Panc1 (cell line): ENCODE measurements at places on chromosomes 7 and 10.

GRCh38 chr7:45663965-45664633 is 89.9 kb downstream of the ADCY1 start:
- no peak for DNase-seq

GRCh38 chr7:75888464-75889222 is 9.8 kb downstream of the RHBDD2 start:
- DNase-seq: no peak

GRCh38 chr10:99926925-99927720 is 82.6 kb downstream of the DNMBP start:
- no peak for DNase-seq

DNA sequence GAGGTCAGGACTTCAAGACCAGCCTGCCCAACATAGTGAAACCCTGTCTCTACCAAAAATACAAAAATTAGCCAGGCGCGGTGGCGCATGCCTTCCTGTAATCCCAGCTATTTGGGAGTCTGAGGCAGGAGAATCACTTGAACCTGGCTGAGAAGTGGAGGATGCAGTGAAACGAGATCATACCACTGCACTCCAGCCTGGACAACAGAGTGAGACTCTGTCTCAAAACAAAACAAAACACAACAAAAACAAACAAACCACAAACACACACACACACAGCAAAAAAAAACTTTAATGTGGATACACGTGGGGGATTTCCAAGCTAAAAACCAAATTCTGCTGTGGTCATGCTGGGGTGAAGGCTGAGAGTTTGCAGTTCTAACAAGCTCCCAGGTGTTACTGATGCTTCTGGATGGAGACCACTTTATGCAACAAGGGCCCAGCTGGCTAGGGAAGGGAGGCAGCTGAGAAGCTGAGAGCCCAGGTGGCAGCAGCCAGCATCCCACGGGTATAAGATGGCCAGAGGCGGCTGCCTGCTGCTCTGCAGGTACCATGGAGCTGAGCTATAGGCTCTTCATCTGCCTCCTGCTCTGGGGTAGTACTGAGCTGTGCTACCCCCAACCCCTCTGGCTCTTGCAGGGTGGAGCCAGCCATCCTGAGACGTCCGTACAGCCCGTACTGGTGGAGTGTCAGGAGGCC is at the start of gene ZP3:
TSS of gene ZP3 (plus strand) at position 538 of the 699 bp plus-strand sequence. CDS start at position 553, 15 bp downstream.
- no peak for DNase-seq

DNA sequence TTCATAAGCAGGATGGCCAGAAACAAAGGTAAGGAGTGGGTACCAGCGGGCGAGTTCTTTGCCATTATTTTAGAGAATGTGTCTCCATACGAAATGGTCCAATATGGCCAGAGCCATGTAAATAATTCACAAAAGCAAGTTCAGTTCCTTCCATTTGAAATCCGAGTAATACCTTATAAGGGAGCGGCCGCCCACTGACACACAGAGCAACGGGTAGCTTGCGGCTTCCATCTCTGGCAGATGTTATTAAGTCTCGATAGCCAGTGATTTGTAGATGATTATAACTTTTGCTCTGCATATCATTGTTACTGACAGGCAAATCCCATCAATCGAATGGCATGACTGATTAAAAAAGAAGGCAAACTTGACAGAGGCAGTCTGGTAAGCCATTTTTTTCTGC is 63.2 kb downstream of the GFRA1 start:
- no peak for DNase-seq

- peak; percentile 17 for DNase-seq
Measured at GRCh38 chr7:126727930-126728391, 524.8 kb downstream of the GRM8 start.

GRCh38 chr7:12436896-12437535 is 33.4 kb upstream of the VWDE start:
- DNase-seq: no peak

DNA sequence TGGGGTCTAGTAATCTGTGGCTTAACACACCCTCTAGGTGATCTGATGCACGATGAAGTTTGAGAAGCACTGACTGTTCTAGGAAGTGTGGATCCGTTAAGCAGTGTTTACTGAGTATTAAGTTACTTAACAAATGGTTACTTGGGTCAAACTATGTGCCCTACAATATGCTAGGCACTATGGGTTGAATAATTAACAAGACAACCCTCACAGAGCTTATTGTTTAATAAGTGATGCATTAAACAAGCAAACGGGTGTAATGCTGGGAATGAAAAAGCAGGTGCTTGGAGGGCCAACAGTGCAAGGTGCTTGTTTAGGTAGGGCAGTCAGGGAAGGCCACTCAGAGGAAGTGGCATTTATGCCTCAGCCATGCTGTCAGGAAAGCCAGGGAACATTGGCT is 378.0 kb upstream of the PODXL start:
- no peak for DNase-seq

DNA sequence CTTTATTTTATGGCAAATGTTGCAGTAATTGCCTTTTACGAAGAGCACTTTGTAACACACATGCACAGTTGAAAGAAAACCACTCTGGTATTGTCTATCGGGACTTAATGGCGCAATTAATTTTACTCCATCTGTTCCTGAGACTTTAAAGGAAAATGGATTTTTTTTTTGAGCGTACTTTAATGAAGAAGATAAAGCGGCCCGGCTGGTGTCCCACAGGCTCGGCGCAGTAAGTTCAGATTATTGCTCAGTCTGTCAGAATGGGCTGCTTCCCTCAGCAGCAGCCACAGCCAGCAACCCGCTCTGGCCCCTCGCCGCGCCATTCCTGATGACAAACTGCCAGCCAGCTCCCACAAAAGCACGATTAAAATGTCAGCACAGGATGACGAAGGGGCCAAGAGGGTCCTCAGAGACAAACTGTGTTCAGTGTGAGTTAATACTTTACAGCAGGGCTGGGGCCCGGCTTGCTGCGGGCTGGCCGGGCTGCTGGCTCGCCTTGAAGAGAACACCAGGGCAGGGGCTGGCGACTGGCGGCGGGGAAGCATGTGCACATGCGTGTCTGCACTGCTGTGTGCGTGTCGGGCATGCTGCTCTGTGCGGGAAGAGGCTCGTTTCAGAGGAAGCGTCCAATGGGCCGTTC is 501.0 kb upstream of the GALNT17 start:
- DNase-seq: no peak

- peak; percentile 32 for DNase-seq
Measured at GRCh38 chr10:53601260-53601875, 828.8 kb upstream of the MBL2 start.

DNA sequence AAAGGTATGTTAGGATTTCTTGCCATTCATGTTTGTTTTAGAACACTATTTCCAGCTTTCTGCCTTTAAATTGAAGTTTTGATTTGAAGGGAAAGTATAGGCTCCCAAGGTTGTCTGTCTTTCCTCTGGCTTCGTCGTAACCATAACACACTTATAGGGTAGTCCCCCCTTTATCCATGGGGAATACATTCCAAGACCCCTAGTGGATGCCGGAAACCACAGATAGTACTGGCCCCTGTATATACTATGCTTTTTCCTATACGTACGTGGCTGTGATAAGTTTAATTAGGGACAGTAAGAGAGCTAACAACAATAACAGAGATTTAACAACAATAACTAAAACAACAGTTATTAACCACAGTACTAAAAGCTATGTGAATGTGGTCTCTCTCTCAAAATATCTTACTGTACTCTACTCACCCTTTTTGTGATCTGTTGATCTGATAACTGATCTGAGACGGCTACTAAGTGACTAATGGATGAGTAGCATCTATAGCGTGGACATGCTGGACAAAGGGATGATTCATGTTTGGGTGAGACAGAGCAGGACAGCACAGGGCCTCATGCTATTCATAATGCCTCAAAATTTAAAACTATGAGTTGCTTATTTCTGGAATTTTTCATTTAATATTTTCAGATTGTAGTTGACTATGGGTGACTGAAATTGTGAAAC is 273.1 kb downstream of the AUTS2 start:
- DNase-seq: peak; percentile 24

DNA sequence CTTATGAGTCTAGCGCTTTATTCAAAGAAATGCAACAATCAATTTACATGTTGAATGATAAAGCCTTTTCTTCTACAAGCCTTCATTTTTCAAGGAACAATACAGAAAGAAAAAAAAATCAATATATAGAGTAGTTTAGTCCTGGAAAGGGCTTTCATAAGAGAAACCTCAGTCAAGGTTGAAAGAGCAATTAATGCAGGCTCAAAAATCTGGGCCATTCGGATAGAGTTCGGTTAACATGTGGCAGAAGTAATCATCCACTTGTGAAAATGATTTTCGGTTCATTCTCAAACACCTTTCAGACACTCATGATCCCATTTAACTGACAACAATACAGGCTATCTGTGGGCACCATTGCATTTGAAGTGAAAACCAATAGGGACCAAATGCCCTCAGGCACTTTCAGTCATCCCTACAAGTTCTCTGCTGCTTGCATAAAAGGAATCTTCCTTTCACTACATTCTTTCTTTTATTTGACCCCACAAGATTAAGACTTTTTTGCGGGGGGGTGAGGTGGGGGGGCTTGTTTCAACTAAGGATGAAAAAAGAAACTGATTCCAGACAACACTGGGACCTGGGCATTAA is 177.9 kb downstream of the RNF133 start:
- DNase-seq: no peak

DNA sequence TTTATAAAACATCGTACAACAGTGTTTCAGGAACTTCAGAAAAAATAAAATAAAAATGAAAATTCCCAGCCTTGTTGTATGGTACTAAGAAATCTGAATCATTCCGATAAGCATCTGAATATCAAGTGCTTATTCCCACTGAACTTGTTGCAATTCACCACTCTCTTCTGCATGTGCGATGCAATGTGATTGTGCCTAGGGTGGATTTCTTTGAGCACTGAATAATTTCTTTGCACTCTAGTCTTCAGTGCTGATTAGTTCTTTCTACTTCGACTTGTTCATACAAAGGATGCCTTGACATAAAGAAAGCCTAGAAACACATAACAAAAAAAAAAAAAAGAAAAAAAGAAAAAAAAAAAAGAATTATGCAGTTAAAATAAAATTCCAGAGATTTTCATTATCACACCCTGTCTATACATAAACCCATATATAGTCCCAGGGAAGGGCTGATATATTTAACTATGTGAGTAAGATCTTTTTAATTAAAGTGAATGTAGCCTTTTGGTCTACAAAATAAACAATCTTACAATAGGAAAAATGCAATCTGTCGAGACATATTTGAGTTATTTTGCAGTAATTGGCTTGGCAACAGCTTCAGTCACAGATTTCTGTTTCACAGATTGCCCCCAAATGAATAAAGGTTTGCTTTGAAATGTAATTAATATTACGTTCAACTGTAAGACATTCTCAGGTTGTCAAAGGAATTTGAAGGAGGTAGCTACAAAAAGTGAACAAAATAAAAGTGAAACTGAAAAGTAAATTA is 1118.9 kb upstream of the CELF2 start:
- DNase-seq: no peak

DNA sequence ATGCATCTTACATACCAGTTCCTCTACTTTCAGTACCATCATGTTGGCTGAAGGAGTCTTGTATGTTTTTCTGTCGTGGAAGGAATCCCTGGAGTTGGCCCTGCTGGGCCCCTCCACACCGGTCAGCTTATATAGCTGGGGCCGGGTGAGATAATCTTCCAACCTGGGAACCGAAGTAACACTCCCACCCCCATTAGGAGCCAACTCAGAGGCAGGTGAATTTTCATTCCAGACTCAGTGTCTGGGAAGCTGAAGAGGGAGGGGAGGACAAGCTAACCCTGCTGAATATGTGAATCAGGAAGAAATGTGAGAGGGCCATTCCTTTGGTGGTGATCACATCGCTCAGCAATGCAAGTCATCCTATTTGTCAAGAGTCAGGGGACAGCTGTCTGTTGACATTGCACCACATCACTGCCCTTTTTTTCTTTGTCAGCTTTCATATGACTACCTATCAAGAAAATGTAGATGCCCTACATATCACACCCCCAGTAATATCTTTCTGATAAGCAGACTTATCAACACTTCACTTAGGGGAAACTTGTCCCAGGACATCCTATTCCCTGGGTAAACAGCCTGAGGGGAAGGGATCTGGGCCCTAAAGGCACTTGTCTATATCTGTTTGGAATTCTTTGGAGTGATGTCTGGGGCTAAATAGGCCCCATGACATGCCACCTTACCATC is at the start of gene ANKRD1:
TSS of gene ANKRD1 (minus strand) at position 102 of the 681 bp plus-strand sequence. CDS start at position 42, 60 bp downstream.
- DNase-seq: peak; percentile 85
